Chondrocyte (in vitro differentiated cells): ENCODE measurements at places on chromosomes 13 and 19.

GRCh38 chr19:14577885-14578427 is 4.9 kb upstream of the CLEC17A start:
- DNase-seq: no peak

DNA sequence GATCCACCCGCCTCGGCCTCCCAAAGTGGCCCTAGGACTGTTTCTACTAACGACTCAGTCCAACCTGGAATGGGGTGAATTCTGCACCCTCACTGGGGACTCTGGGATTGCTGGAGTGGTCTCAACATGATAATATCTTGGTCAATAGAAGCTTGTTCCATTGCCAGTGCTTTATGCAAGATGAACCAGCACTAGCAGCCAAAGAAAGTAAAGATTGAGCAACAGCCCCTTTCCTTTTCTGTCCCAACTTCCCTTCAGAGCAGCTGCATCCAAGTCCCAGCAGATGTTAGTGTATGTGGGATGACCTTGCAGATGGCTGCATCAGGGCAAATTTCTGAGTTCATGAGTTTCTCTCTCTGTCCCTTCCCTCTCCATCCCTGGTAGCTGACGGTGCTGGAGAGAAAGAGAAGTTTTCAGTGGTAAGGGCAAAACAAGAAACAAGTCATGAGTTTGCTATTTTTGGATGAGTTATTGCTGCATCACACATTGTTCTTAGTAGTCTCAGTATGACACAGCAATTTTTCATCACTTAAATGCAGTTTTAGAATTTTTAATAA is 183.6 kb upstream of the EDNRB start:
- DNase-seq: no peak

DNA sequence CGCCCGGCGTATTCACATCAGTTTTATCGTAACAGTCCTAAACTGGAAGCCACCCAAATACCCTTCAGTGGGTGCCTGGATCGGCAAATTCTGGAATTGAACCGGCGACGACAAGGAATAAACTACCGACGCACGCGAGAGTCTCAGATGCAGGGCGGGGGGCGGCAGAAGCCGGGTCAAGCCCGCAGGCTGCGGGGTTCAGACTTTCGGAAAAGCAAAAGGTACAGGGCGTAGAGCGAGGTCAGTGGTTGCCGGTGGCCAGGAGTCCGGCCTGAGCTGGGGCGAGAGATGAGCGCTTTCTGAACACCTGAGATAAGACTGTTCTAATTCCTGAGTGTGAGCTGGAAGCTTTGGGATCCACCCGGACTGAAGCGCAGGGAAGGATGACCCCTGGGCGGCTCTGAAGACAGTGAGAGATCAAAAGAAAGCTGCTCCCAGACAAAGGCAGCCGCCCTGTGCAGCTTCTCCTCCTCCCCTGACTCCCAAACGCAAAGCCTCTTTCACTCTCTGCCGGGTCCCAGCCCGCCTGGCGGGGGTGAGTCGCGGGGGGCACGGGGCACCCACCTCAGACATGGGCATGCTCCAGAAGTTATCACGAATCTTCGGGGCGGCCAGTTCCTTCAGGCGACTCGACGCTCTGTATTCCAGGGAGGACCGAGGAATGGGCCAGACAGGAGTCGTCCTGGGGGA is 26.2 kb upstream of the MIER2 start:
- DNase-seq: peak; percentile 61

GRCh38 chr19:19077103-19077502 is 13.3 kb downstream of the SLC25A42 start:
- no peak for DNase-seq

DNA sequence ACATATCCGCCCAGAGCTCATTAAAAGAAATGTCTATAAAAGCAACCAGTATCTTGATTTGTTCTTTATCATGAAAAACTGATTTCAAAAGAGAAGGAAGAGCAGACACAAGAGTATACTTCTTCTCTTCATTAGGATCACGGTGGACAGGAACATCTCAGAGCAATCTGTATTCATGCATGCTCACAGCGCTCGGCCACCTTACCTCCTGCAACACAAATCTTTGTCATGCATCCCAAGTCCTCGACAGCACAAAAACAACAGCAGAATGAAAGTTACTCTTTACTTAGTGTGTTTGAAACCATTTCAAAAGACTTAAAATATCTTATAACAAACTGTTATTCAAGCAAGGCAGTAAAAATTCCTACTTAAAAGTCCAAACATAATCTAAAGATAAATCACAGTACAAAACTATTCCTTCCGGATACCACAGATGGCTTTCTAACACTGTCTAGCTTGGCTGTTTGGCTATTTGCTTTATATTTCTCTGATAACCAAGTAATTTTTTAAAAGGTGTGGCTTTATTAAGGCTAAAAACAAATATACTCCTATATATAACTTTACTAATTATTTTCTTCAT is 174.5 kb downstream of the TBC1D4 start:
- no peak for DNase-seq

- no peak for DNase-seq
Observed at GRCh38 chr19:13022859-13023636, 27.8 kb downstream of the NFIX start.

GRCh38 chr19:38266981-38267597 is 2.7 kb downstream of the SPINT2 start:
- no peak for DNase-seq

DNA sequence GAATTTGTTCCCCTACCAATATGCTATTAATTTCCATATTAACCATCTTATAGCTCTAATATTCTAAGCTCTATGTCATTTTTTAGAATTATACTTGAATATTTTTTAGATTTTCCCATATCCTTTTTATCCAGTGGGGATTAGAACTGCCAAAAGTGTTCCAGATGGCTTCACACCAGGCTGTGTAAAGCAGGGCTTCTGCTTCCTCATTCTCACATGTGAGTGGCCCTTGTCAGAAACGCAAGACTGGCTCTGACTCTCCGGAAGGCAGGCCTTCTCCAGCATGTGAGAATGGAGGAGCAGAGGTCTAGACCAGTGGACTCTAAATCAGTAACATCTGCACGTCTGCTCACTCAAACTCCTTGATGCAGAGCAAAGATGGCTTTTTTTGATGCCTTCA is 650.1 kb downstream of the FGF9 start:
- DNase-seq: no peak
